ENCODE measurements at places on chromosomes 16 and 17. TPM values are rescaled to one million over a fixed set of nuclear protein-coding genes. Genes with fewer than 3 reads are reported as not detected.

The MMP28 gene
- 0.68 TPM for total RNA-seq

The HS3ST3B1 gene
- 9.7 TPM for total RNA-seq

DNA sequence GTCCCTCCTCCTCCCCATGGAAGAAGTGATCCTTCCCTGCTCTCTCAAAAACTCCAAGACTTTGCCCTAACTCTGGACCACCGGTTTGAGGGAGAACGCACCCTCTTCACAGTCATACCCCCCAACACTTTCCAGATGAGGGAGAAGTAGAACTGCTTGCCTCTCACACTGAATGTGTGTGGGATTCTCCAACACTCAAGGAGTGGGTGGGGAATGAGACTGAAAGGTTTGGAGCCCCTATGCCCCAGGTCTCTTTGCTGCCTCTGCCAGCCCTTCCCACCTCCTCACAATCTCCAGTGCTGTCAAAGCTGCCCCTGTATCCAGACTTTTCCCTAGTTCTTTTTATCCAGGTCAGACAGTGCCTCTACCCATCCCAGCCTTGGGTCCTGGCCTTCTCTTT, 11.4 kb downstream of the HOXB4 start:
- no peak for DNase-seq

DNA sequence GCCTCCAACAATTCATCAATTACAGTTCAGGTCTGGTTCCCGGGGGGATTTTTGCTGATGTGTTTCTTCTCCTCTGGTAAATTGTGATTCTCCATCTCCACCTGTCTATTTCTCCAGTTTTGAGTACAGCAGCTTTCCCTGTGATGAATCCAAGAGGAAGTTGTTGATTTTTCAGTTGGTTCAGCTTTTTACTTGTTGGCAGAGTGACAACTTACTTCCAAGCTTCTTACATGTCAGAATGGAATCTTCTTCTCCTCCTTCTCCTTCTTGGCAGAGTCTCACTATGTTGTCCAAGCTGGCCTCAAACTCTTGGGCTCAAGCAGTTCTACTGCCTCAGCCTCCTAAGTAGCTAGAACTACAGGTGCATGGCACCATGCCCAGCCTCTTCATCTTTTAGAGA, 33.4 kb upstream of the TMEM92 start:
- no peak for DNase-seq

Data from H4 (cell line).